ENCODE measurements at places on chromosomes 6 and 20.

- no peak for DNase-seq
Observed at GRCh38 chr6:158041370-158041769, 59.7 kb downstream of the SYNJ2 start.

DNA sequence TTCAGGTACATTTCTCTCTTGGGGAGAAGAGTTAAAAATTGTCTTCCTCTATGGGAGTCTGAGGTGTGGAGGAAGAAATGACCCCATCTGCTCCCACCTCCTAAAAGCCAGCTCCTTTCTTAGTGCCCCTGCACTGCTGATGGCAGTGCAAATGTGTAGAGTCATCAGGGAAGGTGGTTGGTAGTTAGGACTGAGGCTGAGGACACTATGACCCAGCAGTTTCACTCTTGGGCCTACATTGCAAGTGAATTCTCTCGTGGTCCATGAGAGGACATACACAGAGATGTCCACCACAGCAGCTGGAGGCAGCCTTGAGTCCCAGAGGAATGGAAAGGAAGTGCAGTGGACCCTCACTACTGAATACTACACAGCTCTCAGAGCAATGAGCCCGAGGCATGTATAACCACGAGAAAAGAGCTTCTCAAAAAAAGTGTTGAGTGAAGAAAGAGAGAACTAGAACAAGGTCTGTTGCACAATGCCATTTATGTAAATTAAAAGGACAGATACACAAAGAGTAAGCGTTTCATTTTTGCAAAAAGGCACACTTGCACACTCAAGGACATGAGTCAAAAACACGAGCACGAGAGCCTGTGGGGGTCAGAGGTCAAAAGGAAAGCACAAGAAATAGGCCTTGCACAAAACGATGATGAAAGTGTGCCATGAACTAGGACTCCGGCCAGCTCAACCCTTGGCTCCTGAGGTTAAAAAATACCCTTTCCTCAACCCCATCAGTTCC is 308.2 kb upstream of the PRND start:
- no peak for DNase-seq

- peak; percentile 80 for DNase-seq
Observed at GRCh38 chr6:125780540-125781313, 10.0 kb upstream of the NCOA7 start.

DNA sequence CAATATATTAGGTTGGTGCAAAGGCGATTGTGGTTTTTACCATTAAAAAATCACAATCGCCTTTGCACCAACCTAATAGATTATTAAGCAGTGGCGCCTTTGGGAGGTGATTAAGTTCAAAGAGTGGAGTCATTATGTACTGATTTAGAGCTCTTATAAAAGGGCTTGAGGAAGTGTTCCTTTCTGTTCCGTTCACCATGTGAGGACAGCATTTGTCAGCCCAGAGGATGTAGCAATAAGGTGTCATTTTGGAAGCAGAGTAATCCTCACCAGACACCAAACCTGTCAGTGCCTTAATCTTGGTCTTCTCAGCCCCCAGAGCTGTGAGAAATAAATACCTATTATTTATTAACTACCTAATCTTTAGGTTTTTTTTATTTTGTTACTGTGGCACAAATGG is 542.1 kb upstream of the MAN1A1 start:
- no peak for DNase-seq

DNA sequence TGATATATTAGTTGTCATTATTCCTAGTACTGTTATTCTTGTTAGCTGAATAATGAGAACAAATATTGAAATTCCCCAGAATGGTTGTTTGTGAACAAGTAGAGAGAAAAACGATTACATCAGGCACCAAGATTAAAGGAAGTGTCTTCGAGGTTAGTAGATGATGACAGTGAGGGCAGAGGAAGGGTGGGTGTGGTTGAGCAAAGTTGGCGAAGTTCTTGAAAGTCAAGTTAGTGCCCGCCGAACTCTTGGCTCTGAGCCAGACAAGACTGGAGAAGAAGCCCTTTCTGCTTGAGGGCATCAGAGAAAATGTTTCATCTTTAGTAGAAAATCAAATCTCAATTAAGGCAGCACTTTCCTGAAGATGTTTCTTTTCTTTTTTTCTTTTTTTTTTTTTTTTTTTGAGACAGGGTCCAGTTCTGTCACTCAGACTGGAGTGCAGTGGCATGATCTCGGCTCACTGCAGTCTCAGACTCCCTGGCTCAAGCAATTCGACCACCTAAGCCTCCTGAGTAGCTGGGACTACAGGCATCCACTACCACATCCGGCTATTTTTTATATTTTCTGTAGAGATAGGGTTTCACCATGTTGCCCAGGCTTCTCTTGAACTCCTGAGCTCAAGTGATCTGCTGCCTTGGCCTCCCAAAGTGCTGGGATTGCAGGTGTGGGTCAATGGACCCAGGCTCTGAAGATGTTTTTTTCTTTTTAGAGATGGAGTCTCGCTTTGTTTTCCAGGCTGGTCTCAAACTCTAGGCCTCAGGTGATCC is 77.1 kb downstream of the SGK1 start:
- peak; percentile 82 for DNase-seq

DNA sequence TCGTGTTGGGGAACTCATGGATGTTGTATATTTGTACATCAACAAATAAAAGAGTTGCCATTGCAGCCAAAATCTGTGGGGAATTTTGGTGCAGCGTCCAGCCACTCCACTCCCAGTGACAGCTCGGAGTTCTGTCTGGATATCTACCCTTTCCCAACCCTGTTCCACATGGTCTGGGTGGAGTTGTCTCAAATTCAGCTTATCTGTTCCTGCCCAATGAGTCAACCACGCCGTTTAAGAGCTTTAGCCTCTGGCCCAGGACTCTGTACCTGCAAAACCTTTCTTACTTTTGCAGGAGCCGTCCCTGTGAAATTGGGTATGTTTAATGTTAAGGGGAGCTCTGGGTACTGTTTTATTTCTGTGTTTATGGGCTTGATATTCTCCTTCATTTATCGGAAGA is 33.9 kb upstream of the OVOL2 start:
- no peak for DNase-seq

- no peak for DNase-seq
Observed at GRCh38 chr6:32936239-32937152, 4.3 kb downstream of the HLA-DMB start.

GRCh38 chr20:18267815-18268214 is 20.5 kb upstream of the ZNF133 start:
- DNase-seq, result no peak

DNA sequence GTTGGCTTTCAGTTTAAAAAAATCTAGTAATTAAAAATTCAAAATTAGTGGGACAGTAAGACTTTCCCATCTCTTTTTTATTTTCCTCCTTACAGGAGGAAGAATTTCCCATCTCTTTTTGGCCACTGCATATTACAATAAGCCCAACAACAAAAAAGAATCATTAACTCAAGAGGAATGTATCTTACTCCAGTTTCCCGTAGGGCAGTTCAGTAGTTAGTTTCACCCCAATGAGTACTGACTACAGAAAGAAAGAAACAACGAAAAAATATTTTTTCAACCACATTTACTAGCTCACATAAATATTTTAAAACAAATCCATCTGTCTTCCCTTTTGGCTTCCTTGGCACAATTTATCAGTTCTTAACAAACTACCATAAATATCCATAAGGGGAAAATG is 14.9 kb upstream of the BLOC1S5 start:
- no peak for DNase-seq

DNA sequence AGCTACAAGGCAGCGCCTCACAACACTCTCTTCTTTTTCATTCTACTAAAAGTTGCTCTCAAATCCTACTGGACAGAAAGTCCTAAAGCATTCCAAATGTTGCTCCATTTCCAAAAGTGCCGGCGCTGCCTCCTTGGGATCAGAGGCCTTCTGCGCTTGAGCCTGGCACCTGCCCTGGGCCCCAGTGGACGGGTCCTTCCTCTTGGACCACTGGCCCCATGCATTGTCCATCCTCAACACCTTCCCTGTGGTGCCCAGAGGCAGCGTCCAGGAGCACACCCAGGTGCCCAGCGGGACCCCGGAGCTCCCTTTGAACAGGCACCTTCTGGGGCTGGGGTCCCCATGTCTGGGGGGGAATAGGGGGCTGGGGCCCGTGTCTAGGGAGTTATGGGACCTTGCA is 205.2 kb downstream of the ERMARD start:
- no peak for DNase-seq

- no peak for DNase-seq
Observed at GRCh38 chr20:53940360-53940702, 130.1 kb downstream of the BCAS1 start.

- DNase-seq, result no peak
Observed at GRCh38 chr6:83474309-83474708, 38.0 kb upstream of the PRSS35 start.

DNA sequence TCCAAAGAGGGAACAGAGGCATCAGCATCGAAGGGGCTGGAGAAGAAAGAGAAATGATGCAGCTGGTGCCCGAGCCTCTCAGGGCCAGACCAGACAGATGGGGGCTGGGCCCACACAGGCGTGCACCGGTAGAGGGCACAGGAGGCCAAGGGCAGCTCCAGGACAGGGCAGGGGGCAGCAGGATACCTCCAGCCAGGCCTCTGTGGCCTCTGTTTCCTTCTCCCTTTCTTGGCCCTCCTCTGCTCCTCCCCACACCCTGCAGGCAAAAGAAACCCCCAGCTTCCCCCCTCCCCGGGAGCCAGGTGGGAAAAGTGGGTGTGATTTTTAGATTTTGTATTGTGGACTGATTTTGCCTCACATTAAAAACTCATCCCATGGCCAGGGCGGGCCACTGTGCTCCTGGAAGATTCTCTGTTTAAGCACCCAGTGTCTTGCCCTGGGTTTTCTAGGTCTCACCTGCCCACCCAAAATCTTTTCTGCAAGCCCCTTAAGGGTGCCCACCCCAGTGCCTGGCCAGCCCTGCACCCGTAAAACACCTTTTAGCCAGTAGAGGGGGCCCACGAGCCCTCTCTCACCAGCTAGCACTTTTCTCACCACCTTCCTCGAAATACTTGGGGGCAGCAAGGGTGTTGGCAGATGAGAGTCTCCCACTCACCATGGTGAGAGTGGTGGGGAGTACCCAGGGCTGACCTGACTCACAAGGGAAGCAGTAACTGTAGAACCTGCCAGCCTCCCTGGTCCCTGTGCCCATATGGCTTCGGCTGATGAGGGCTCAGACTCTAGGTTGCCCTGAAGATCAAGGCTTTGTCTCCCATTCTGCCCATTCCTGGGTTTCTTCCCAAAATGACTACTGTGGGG is 35.7 kb upstream of the ID1 start:
- DNase-seq, result peak; percentile 56

DNA sequence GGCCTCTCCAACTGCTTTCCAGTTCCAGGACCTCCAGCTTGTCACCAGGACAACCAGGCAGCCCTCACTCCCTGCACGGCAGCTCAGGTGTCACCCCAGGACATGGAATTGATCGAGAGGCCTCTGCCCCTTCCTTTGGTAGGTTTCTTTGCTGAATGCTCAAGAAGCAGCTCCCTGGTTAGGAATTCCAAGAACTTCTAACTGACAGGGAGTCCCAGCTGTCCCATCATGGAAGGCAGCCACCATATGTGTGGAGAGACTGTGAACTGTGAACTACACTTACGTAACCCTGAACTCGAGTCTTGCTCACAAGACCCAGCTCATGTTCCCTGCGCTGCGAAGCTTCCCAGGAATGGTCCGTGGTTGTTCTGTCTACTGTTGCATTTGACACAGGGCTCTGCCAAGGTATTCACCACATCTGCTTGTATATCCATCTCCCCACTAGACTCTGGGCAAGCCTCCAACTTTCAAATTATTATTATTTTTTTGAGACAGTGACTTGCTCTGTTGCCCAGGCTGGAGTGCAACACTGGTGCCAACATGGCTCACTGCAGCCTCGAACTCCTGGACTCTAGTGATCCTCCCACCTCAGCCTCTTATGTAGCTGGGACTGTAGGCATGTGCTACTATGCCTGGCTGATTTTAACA is 35.7 kb downstream of the MGME1 start:
- DNase-seq, result no peak

GRCh38 chr20:44678242-44678641 is 26.7 kb upstream of the ADA start:
- DNase-seq, result no peak

DNA sequence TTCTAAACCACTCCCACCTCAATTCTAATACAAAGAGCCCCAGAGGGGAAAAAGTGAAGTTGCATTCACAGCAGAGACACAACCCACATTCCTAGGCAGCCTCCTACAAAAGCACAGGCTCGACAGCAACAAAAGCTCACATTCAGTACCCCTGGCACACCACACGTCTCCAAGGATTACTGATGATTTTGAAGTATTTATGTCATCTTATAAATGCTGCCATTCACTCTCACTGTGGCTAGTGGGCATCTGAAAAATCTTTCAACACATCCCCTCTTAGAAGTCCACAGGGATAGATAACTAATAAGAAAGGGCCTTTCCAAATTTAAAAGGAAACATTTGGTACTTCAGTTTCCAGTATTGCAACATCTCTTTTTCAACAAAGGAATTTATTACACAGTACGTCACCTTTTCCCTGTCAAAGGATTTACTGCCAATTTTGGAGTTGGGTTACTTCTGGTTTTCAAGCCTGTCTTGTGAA is 146.7 kb downstream of the TASP1 start:
- DNase-seq, result no peak

DNA sequence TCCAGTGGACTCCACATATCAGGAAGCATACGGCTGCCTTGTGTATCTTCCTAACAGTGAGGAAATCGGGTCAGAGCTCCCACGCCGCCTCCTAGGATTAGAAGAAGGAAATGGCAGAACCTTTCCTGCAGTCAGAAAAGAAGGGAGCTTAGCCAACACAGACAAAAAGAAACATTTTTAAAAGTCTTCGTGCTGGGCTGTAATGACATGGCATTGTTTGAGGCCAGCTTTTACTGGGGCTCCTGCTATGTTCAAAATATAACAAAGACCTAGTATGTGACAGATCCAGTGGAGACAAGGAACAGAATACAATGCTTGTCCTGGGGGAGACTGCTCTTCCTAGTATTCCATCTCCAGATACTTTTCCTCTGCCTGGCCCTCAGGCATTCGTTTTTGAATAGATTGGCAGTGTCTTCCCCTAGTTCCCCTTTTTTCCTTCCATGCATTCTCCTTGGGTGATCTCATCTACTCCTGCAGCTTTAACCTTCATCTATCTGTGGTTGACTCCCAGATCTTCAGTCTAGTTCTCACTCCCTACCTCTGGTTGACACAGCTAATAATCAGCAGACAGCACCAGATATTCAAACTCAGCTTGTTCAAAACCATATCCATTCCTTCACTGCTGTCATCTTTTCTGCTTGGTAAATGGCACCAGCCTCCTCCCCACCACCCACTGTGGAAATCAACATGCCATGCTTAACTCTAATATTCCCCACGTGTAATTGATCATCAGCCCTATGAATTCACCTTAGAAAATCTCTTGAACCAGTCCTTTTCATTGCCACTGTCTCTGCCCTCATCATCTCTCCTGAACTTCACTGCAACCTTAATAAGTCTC is 94.5 kb upstream of the VSTM2L start:
- DNase-seq, result no peak
